ENCODE measurements at places on chromosomes 2 and 18.

DNA sequence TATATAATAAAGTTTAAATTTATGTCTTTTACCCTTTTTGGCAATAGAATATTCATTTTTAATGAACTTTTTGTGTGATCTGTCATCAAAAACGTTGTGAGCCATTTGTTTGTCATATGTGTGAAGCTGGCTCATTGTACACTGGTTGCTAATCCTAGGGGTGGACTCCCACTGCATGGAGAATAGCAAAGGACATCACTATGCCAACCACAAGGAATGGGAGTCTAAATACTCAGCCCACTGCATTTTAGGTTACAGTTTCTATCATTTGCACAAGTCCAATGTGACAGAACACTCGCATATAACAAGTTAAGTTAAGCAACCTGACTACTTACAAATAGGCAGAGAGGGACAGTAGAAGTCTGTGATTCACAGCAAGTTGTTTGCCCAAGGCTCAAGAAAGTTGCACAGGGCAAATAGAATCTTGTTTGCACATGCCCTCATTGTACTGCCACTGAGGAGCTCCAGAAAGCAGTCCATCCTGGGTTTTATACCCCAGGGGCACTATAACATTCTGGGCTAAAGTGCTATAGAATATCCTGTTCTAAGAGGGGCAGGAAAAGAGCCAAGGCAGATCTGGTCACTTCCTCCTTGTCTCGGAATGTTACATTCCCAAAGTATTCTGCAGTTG is 545.9 kb upstream of the GCFC2 start:
- no peak for DNase-seq

GRCh38 chr2:127400897-127401756 is 13.4 kb upstream of the MAP3K2 start:
- no peak for DNase-seq

- DNase-seq, result no peak
Observed at GRCh38 chr2:234558642-234559041, 61.8 kb upstream of the ARL4C start.

GRCh38 chr2:238043851-238044250 is 16.9 kb upstream of the SCLY start:
- DNase-seq, result no peak

DNA sequence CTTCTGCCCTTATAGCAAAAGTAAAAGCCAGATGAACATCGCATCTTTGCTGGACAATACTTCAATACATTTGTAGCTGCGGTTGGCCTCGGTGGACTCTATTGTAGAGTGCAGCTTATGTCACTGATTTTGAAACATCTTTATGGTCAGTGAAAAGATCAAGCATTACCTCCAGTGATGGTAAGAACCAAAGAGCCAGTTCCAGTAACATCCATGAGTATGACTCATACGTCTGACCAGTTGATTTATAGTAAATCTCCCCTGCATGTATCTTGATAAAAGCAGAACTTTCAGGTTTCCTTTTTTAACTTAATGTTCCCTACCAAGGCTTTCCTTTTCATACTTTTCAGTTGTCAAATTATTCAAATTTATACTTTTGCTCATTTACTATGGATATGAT is 119.2 kb upstream of the HNRNPA3 start:
- DNase-seq, result no peak

DNA sequence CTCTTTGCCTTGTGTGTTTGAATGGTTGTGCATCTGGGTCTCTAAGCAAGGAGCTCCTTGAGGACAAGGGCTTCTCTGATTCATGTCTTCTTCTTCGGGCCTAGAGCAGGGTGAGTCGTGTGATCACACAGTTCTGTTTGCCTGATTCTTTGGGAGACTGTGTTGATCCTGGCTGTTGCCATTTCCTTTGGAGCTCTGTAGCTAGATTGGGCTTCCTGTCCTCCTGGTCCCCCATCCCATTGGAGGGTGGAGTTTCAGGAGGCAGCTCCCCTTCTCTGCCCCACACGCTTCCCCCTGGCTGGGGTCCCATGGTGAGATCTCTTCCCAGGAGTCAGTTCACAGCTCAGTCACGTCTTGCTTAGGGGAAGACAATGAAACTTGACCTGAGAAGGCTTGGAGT is 92.8 kb downstream of the TRIB2 start:
- no peak for DNase-seq

DNA sequence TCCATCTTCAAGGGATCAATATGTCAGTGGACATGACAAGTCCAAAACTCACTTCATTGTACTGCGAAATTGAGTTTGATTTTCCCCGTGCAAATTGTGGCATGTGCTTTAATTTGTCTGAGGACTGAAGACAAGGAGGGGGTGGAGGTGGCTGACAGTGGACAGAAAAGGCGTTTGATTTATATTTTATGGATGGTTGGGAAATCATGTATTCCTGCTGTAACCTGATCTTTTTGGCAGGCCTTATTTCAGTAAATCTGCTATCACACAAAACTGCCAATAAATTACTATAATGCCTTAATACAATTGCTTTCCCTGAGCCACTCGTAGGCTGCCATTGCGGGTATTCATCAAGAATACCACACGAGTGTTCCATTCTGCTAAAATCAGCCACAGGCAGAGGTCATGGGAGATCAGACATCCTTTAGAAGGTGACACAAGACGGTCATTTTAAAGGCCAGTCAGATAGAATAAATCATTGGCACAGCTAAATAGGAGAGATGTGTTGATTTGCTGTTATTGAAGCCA is 720.5 kb downstream of the MBD2 start:
- no peak for DNase-seq

DNA sequence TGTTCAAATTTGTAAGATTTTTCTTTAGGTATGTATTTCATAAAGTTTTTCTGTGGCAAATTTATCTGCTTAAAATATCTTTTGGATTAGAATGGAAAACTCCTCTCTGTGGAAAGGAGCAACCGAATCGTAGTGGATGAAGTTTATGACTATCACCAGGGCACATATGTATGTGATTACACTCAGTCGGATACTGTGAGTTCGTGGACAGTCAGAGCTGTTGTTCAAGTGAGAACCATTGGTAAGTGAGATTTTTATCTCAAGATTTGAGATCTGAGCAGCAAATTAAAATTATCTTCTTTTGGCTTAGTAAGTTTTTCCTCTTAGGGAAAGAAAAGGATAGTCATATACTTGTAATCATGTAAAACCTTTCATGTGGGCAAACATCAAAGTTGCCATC is 14.2 kb downstream of the IL18RAP start:
- no peak for DNase-seq

DNA sequence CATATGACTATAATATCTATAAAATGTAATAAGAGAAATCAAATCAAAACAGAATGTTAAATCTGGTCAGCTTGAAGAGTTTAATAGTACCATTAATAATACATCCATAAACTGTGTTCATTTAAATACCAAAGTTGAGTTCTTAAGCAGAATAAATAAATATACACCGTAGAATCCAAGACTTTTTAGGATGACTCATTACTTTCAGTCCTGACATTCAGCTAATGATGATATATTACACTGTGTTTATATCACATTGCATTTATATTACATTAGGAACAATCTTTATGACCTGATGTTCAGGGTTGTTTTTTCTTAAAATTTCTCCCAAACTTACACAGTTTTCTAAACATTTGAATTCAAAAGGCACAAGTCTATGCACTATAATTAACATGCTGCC is 331.3 kb downstream of the SS18 start:
- DNase-seq, result no peak

DNA sequence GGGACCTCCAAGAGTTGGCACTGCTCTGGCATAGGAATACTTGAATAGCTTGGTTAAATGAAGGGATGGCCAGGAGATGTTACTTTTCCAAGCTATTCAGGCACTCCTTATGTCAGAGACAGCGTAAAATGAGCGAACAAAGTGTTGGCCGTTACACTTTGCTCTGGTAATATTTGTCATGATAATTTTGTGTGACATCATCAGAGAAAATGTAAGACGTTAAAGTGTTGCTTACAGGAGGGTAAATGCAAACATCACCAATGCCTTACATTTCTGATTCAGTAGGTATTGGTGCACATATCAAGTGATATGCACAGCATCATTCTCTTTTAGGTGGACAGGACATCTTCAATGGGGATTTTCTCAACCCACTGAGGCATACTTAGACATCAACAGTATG is 46.0 kb downstream of the PLEKHA3 start:
- DNase-seq, result no peak

DNA sequence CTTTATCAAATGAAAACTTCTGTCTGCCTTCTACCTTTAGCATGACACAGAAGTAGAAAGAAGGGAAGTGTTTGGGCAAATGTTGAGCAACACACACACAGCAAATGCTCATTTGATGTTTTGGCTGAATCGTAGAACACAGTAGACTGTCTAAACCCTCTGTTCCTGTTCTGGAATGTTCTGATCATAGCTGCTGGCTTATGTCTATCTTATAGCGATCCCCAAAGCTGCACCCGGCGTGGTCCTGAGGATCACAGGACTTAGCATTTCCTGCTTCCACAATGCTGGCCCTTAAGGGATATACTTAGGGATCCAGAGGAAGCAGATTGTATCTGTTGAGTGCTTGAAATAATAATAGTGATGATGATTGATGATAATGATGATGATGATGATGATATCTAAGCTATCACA is 15.2 kb downstream of the GNLY start:
- DNase-seq, result no peak

DNA sequence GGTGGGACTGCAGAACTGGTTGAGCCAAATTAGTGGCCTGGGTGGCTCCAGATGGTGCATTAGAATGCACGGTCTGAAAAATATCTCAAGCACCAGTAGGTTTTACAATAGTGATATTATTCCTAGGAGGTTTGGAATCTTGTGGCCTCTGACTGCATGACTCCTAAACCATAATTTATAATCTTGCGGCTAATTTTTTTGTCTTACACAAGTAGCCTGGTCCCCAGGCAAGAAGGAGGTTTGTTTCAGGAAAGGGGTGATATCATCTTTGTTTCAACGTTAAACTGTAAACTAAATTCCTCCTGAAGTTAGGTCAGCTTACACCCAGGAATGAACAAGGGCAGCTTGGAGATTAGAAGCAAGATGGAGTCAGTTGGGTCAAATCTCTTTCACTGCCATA is 98.9 kb upstream of the ARL4C start:
- DNase-seq, result no peak

GRCh38 chr2:215607766-215608165 is 171.9 kb upstream of the FN1 start:
- DNase-seq, result no peak

DNA sequence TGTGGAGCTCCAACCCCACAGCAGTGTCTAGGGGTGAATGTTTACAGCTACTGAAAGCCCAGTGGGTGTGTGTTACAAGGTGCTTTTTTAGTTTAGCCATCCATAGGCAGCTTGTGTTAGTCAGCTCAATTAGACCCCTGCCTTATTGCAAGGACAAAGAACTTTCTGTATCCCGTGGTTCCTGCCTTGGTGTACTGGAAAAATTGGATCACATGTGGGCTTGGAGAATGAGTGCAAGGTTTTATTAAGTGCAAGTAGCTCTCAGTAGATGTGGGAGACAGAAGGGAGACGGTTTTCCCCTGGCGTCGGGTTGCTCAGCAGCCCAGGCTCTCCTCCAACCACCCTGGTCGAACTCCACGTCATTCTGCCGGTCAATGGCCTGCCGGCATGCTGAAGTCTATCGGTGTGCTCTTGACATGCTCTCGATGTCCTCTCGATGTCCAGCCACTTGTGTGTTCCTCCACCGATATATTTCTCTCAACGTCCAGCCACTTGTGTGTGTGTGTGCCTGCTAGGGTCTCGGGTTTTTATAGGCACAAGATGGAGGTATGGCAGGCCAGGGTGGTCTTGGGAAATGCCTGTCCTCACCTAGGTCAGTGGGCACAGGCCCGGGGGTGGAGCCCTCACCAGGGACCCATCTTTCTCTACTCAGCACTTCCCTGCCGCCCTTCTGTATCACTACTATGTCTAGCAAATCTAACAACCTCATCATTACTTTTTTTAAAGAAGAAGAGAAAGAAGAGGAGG is 13.8 kb downstream of the FANCL start:
- no peak for DNase-seq

GRCh38 chr18:12599543-12599942 is 58.4 kb downstream of the SPIRE1 start:
- DNase-seq, result no peak

All from kidney glomerular epithelial cell (primary cell).